Smooth muscle cell of the pulmonary artery (primary cell): ENCODE measurements at places on chromosomes 7 and 10. TPM values are rescaled to one million over a fixed set of nuclear protein-coding genes. Genes with fewer than 3 reads are reported as not detected.

ACTL6B gene
- not detected in 2 replicates for total RNA-seq

KCND2 gene
- total RNA-seq: 0.46 and 4.9 TPM in 2 replicates

WDFY4 gene
- total RNA-seq: not detected in 2 replicates

BRI3 gene
- 104 and 180 TPM in 2 replicates for total RNA-seq

STX1A gene
- 23.0 and 40.8 TPM in 2 replicates for total RNA-seq

SYT15 gene
- total RNA-seq: 0.17 and 0.20 TPM in 2 replicates

TBXAS1 gene
- total RNA-seq: 1.1 and 2.1 TPM in 2 replicates

FIS1 gene
- total RNA-seq: 101 and 107 TPM in 2 replicates

GPR146 gene
- 16.4 and 16.7 TPM in 2 replicates for total RNA-seq
